ENCODE measurements at places on chromosomes 3 and 15.

DNA sequence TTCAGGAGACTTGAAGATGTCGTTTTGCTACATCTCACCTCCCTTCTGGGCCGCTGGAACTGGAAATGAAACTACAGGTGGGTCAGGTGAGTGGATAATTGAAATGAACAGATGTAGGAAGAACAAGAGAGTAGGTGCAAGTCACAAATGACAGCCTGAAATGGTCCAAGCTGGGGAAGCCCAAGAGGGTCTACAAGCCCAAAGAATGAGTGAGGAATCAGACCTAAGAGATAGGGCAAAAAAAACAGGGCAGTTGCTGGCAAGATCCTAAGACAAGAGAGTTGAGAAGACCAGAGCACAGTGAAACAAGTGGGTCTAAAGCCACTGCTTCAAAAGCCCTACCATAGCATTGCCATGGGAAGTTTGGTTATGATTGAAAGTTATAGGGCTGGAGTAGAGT is 67.4 kb upstream of the SNRK start:
- DNase-seq: no peak

- no peak for DNase-seq
Observed at GRCh38 chr3:1552831-1553230, 460.0 kb downstream of the CNTN6 start.

- no peak for DNase-seq
Observed at GRCh38 chr3:141998669-141999290, 122.3 kb downstream of the ATP1B3 start.

GRCh38 chr3:195715583-195716266 is 5.1 kb upstream of the MUC20 start:
- peak; percentile 70 for DNase-seq

DNA sequence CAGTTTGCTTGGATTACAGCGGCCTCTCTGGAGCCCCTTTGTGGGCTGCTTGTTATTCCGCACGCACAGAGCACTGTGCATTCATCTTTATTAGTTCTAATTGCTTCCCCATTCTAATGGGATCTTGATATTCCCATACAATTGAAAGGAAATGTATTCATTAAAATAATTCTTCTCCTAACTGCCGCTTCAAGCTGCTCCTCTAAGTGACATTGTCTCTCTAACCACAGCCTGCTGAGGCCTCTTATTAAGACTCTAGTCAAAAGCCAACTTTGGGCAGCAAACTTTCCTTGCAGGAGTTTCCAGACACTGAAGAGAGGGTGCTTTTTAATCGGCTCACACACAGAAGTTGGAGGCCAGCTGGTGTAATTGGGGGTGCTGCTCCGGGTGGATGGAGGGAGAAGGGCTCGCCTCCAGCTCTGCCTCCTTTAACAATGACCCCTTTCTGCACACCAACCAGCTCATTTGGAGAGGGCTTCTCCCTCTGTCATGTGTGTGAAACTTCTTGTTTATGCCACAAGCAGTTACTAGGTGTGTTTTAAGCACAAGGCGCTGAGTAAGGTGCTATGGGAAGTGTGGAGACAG is 5.6 kb upstream of the MAGEF1 start:
- DNase-seq: no peak

- no peak for DNase-seq
Observed at GRCh38 chr3:16127249-16127648, 47.2 kb upstream of the GALNT15 start.

Measured in suppressor macrophage treated with lipopolysaccharide for 4 hours (primary cell).